ENCODE measurements at places on chromosomes 7 and 10. TPM values are rescaled to one million over a fixed set of nuclear protein-coding genes. Genes with fewer than 3 reads are reported as not detected.

Gene PRSS37
- total RNA-seq: not detected

Gene ZNF488
- total RNA-seq: not detected

Gene ZNF25
- total RNA-seq: 11.1 TPM

Gene IL6
- total RNA-seq: 1.7 TPM

Gene CALHM2
- 55.2 TPM for total RNA-seq

Gene AKR1C8
- total RNA-seq: 4.1 TPM

Gene GNA12
- 20.2 TPM for total RNA-seq

Gene GLUD1
- 112 TPM for total RNA-seq

Gene TMEM225B
- total RNA-seq: 1.4 TPM

Gene CLCN1
- 0.16 TPM for total RNA-seq

Gene GPR146
- 4.5 TPM for total RNA-seq

DNA sequence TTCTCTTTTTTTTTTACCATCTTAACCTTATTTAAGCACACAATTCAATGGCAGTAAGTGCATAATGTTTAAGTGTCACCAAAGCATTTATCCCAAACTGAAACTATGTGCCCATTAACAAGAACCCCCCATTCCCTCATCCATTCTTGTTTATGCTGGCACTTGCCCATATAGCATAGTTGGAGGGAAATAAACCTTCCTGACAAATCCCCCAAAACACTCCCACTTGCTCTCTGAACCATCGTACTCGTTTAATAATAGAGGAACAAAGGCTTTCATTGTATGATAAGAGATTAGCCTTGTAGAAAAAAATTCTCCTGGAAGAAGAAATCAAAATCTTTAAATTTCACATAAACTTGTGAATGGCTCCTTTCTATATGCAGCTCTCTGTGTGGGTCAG, 26.4 kb upstream of the KCNMA1 start:
- H3K27me3 ChIP-seq: no peaks in the 10 kb centered on the region
- no peaks in the 10 kb centered on the region for H3K36me3 ChIP-seq
- H3K4me3 ChIP-seq: no peak overlapping the region

- H3K4me1 ChIP-seq: no peaks in the 10 kb centered on the region
- H3K27ac ChIP-seq: no peak overlapping the region
- DNase-seq: no peak
- H3K36me3 ChIP-seq: no peaks in the 10 kb centered on the region
- H3K4me3 ChIP-seq: no peak overlapping the region
Measured at GRCh38 chr7:158270106-158270775, 317.4 kb downstream of the PTPRN2 start.

DNA sequence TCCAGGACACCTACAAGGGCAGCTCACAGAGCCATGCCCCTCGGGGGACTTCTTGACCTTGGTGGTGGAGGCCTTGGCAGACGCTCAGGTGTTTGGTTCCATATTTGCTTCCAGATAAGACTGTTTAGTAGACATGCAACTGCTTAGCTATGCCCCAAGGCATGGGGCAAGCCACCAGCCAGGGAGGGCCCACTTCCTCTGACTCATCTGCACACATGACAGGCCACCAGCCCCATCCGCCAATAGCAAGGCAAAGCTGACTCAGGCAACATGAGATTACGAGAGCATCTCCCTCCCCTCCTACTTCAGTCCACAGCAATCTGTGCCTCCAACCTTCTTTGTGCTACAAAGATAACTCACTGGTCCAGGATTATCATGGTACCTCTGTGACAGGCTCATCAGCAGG, 54.9 kb downstream of the KCNMA1 start:
- DNase-seq: no peak
- H3K4me1 ChIP-seq: peaks cover 10% of the 10 kb centered on the region
- H3K36me3 ChIP-seq: no peaks in the 10 kb centered on the region
- no peaks in the 10 kb centered on the region for H3K27me3 ChIP-seq
- no peak overlapping the region for H3K27ac ChIP-seq

DNA sequence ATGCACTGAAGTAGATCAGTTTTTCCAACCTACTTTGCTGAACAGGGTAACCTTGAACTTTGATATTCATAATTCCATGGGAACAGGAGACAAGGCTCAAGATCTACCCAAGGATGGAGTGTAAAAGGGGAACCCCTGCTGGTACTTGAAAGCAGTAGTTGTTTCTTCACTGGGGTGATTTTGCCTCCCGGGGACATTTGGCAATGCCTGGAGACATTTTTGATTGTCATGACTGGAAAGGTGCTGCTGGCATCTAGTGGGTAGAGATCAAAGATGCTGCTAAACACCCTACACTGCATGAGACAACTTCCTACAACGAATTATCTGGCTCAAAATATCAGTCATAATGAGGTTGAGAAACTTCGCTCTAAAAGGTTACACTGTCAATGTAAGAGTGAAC, 214.8 kb upstream of the CTBP2 start:
- DNase-seq: no peak
- H3K27me3 ChIP-seq: no peaks in the 10 kb centered on the region
- no peak overlapping the region for H3K27ac ChIP-seq

DNA sequence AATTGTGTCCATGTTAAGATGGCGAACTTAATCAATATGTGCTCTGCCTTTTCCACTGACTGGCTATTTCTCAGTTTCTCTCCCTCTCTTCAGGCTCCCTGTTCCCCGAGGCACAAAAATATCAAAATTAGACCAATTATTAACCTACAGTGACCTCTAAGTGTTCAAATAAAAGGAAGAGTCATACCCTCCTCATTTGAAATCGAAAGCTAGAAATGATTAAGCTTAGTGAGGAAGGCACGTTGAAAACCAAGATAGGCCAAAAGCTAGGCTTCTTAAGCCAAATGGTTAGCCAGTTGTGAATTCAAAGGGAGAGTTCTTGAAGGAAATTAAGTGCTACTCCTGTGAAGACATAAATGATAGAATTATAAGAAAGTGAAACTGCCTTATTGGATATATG, 81.1 kb upstream of the MBL2 start:
- no peak overlapping the region for H3K27ac ChIP-seq
- no peaks in the 10 kb centered on the region for H3K36me3 ChIP-seq
- no peaks in the 10 kb centered on the region for H3K4me1 ChIP-seq
- H3K27me3 ChIP-seq: no peaks in the 10 kb centered on the region
- DNase-seq: no peak

- peaks cover 10% of the 10 kb centered on the region for H3K4me1 ChIP-seq
- no peaks in the 10 kb centered on the region for H3K36me3 ChIP-seq
- H3K4me3 ChIP-seq: no peak overlapping the region
- H3K27me3 ChIP-seq: no peaks in the 10 kb centered on the region
- no peak for DNase-seq
- no peak overlapping the region for H3K27ac ChIP-seq
Measured at GRCh38 chr10:8213735-8214134, 159.2 kb downstream of the GATA3 start.

DNA sequence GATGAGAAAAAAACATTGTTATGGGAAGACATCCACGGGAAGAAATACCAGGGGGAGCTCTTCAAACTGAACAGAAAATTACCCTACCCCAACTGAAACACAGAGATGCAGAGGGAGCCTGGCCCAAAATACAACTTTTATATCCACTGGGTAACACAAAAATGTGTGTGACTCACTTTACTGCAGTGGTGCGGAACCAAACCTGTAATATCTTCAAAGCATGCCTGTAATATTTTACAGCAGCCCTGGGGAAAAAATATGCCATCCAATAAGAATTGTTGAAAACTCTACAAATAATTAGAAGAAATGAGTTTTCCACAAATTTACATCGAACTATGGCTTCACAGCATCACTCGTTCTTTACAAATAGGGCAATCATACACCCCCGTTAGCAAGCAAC, 49.8 kb upstream of the SRRM3 start:
- no peaks in the 10 kb centered on the region for H3K36me3 ChIP-seq
- no peak overlapping the region for H3K4me3 ChIP-seq
- no peaks in the 10 kb centered on the region for H3K27me3 ChIP-seq
- DNase-seq: no peak
- H3K27ac ChIP-seq: no peak overlapping the region
- H3K4me1 ChIP-seq: peaks cover 37% of the 10 kb centered on the region

DNA sequence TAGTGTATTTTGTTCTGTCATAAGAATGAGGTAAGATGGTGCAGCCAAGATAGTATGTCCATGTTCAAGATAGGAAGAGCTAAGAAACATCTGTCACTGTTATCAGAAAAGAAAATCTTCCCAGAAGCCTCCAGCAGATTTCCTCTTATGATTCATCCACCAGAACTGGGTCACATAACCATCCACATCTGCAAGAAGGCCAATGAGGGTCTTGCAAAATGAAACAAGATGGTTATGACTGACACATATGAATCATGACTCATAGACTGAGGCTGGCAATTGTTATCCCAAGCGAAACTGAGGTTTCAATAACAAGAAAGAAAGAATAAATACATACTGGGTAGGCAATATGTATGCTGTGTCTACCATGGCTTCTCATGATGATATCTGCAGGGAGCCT, 30.3 kb downstream of the CCNJ start:
- no peaks in the 10 kb centered on the region for H3K36me3 ChIP-seq
- no peaks in the 10 kb centered on the region for H3K27me3 ChIP-seq
- DNase-seq: no peak
- no peak overlapping the region for H3K27ac ChIP-seq
- H3K4me1 ChIP-seq: no peaks in the 10 kb centered on the region

DNA sequence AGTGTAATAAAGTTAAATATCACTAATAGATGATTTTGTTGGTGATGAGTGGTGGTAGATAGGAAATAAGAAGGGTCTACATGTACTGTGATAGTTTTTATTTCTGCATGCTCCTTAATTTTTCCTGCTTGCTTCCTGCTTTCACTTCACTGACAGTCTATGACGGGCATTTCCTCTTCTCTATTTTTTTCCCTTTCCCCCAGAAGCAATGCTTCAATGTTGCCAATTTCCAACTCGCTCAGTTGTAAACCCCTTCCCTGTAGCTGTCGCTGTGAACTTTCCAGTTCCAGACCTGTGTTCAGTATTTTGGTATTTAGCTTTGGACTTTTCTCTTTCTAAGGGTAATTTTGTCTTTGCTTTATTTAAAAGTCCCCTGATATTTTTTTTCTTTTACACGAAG, 123.5 kb upstream of the AGR3 start:
- no peaks in the 10 kb centered on the region for H3K27me3 ChIP-seq
- no peak for DNase-seq
- no peaks in the 10 kb centered on the region for H3K4me1 ChIP-seq
- H3K36me3 ChIP-seq: no peaks in the 10 kb centered on the region
- no peak overlapping the region for H3K4me3 ChIP-seq

DNA sequence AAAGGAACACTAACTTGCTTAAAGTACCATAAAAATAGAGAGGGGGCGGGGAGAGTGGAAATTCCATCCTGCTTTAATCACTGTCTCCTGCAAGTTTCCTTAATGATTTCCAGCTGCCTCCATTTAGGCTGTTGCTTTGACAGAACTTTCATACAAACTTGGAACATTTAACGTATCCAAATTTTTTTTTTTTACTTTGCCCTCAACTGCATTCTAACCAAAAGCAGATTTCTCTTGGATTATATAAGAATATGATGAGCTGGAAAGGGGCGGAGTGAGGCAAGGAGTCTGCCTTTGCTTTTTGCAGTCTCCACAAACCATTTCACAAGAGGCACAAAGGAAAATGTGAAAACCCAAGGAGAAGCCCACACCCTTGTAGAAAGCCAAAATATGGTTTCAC, 46.6 kb upstream of the COL1A2 start:
- H3K4me3 ChIP-seq: no peak overlapping the region
- no peak overlapping the region for H3K27ac ChIP-seq
- no peaks in the 10 kb centered on the region for H3K4me1 ChIP-seq
- DNase-seq: no peak
- no peaks in the 10 kb centered on the region for H3K36me3 ChIP-seq

Data from natural killer cell (primary cell).